ENCODE measurements at places on chromosomes 12 and 14. TPM values are rescaled to one million over a fixed set of nuclear protein-coding genes. Genes with fewer than 3 reads are reported as not detected.

Gene PRKD1
- total RNA-seq = not detected

Gene ALDH1L2
- 1.2 TPM for total RNA-seq

Gene NPAS3
- not detected for total RNA-seq

Gene ZNF891
- total RNA-seq = 3.9 TPM

Gene SUSD6
- 42.9 TPM for total RNA-seq

Gene NTF3
- total RNA-seq = not detected

Gene DCN
- not detected for total RNA-seq

Gene PLEK2
- total RNA-seq = 0.97 TPM

Gene KLRK1
- total RNA-seq = 355 TPM

- peak; percentile 88 for DNase-seq
- H3K36me3 ChIP-seq = peaks cover 30% of the 10 kb centered on the region
- H3K4me1 ChIP-seq = peaks cover 50% of the 10 kb centered on the region
- H3K27me3 ChIP-seq = peaks cover 3% of the 10 kb centered on the region
- peak overlapping the region; percentile 72 for H3K4me3 ChIP-seq
Observed at GRCh38 chr12:67630373-67631088, 18.0 kb upstream of the DYRK2 start.

DNA sequence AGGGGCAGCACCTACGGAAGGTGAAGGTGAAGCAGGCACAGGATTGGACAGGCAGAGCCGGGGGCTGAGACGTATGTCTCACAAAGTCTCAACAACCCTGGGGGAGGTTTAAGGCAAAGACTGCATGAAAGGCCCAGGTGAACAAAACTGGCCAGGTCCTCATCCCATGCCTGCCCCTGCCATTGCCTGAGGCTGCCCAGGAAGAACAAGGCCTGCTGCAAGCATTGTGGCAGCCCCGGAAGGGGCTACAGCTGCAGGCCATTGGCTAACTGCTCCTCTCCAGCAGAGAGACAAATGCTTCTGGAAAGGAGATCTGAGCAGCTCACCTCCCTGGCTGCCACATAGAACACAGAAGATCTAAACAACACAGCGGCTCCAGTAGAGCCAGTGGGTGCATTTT is 20.4 kb upstream of the TMEM179 start:
- no peaks in the 10 kb centered on the region for H3K4me1 ChIP-seq
- H3K27me3 ChIP-seq = peaks cover 14% of the 10 kb centered on the region
- no peak overlapping the region for H3K27ac ChIP-seq
- H3K4me3 ChIP-seq = no peak overlapping the region
- DNase-seq = no peak

DNA sequence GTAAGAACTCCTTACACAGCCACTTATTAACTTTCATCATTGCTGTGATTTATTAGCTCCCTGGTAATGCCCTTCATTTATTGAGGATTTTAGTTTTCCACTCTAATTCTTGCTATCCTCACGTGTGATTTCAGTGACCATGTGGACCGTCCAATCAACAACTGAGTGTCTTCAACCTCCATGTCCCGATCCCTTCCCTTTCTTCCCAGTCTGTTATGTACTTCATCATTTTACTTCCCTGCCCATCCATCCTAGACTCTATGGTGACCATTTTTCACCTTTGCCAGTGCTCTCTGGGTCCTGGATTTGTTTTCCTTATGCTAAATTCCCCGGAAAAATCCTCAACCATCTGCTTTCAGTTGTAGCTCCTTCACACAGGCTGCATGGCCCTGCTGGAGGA is 111.0 kb downstream of the MSRB3 start:
- no peaks in the 10 kb centered on the region for H3K36me3 ChIP-seq
- DNase-seq = no peak
- H3K27ac ChIP-seq = no peak overlapping the region
- no peaks in the 10 kb centered on the region for H3K4me1 ChIP-seq
- peaks cover 2% of the 10 kb centered on the region for H3K27me3 ChIP-seq

DNA sequence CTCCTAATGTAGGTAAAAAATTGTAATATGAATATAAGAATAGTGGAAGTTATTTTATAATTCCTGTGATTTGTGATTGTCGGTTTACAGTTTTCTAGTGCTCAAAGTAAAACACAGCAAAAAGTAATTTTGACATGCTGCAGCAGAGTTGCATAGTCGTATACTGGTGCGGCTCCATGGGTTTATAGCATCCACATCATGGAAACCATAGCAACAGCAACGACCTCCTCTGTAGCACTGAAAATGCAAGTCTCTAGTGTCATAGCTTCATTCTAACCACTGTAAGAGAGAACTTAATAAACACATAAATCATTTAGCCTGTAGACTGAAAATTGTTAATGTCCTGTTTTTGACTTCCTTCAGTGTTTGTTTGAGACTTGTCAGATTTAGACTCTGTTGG is 574.3 kb downstream of the KCNH5 start:
- no peaks in the 10 kb centered on the region for H3K36me3 ChIP-seq
- DNase-seq = no peak
- H3K4me3 ChIP-seq = no peak overlapping the region
- no peak overlapping the region for H3K27ac ChIP-seq
- H3K4me1 ChIP-seq = no peaks in the 10 kb centered on the region
- H3K27me3 ChIP-seq = no peaks in the 10 kb centered on the region

GRCh38 chr14:83733670-83734069 is 1796.3 kb upstream of the FLRT2 start:
- H3K36me3 ChIP-seq = no peaks in the 10 kb centered on the region
- DNase-seq = no peak
- no peaks in the 10 kb centered on the region for H3K4me1 ChIP-seq
- no peak overlapping the region for H3K27ac ChIP-seq
- no peaks in the 10 kb centered on the region for H3K27me3 ChIP-seq

DNA sequence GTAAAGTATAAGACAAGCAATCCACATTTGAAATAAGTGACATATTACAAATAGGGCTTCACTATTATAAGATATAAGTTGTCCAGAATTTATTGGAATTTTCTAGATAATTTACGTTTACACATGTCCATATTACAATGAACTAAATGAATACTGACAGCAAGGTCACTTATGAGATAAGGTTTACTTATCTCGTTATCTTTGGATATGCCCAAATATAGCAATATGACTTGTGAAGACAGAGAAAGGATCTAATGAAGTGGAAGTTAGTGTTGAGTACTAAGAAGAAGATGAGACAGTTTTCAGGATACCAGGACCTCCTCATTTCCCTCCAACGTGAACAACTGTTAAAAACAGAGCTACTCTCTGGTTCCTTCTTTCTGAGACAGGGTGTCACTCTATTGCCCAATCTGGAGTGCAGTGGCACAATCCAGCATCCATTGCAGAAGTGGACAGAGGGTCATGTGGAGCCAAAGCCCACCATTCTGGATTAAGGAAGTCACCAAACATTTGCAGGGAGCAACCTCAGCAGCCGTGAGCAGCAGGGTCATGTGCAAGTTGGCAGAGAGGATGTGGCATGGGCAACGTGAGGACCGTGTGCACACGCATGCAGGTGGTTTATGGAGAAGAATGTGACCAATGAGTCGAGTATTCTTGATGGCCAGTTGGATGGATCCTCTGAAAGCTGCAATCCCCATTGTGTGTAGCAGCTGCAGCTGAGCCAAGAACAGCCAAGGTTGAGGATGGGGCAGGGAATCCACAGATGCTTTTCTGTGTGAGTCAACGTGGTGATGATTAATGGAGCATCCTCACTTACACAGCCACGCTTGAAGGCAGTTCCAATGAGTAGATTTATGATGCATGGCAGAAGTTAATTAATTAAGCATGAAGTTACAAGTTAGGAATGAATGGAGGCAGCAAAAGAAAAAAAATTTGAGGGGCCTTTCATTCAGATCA is 111.0 kb downstream of the BICD1 start:
- H3K27me3 ChIP-seq = no peaks in the 10 kb centered on the region
- H3K4me3 ChIP-seq = no peak overlapping the region
- H3K4me1 ChIP-seq = no peaks in the 10 kb centered on the region

- H3K4me1 ChIP-seq = peaks cover 3% of the 10 kb centered on the region
- no peaks in the 10 kb centered on the region for H3K36me3 ChIP-seq
- no peak for DNase-seq
- H3K27ac ChIP-seq = no peak overlapping the region
Observed at GRCh38 chr12:15502211-15502610, 179.9 kb downstream of the PTPRO start.

- H3K4me1 ChIP-seq = no peaks in the 10 kb centered on the region
- H3K36me3 ChIP-seq = no peaks in the 10 kb centered on the region
- H3K27ac ChIP-seq = no peak overlapping the region
- no peak for DNase-seq
- peaks cover 56% of the 10 kb centered on the region for H3K27me3 ChIP-seq
- no peak overlapping the region for H3K4me3 ChIP-seq
Observed at GRCh38 chr14:69042299-69042698, 63.2 kb upstream of the ACTN1 start.

GRCh38 chr14:73264885-73265720 is 27.8 kb downstream of the PAPLN start:
- H3K4me1 ChIP-seq = peaks cover 2% of the 10 kb centered on the region
- no peak for DNase-seq
- no peak overlapping the region for H3K4me3 ChIP-seq

DNA sequence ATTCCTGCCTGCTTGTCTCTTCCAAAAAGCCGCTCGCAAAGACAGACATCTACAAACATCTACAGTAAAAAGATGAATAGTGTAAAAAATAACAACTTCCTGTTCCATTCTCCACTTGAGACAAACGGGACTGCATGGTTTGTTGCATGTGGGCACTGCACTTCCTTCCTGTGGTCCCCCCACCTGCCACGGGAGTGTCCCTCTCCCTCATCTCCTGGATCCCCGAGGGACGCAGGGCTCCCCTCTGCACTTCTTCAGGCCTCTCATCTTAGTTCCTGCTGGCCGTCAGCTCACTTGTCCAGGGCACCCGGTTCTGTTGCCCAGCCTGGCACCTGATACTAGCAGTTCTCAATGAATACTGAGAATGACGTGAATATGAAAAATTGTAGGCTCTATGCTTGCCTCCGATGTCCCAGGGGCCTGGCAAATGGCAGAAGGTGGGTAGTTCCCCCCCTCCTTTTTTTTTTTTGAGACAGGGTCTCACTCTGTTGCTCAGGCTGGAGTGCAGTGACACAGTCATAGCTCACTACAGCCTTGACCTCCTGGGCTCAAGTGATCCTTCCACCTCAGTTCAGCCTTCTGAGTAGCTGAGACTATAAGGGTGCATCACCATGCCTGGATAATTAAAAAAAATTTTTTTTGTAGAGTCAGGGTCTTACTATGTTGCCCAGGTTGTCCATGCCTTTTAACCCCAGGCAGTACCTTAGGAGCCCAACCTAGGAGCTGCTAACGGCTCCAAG is 3.5 kb upstream of the KLC1 start:
- peak overlapping the region; percentile 75 for H3K4me3 ChIP-seq
- H3K36me3 ChIP-seq = no peaks in the 10 kb centered on the region
- H3K4me1 ChIP-seq = peaks cover 16% of the 10 kb centered on the region

GRCh38 chr12:32482226-32482625 is 82.9 kb downstream of the FGD4 start:
- H3K4me1 ChIP-seq = peaks cover 4% of the 10 kb centered on the region
- H3K27me3 ChIP-seq = peaks cover 9% of the 10 kb centered on the region
- H3K36me3 ChIP-seq = no peaks in the 10 kb centered on the region
- H3K27ac ChIP-seq = no peak overlapping the region
- DNase-seq = no peak

GRCh38 chr14:104795781-104796686 is 486 bp upstream of the AKT1 start:
- H3K27ac ChIP-seq = peak overlapping the region; percentile 71
- peak; percentile 80 for DNase-seq

GRCh38 chr14:94278731-94279130 is 14.3 kb downstream of the SERPINA10 start:
- H3K36me3 ChIP-seq = no peaks in the 10 kb centered on the region
- DNase-seq = no peak
- no peak overlapping the region for H3K27ac ChIP-seq
- H3K27me3 ChIP-seq = peaks cover 11% of the 10 kb centered on the region
- no peaks in the 10 kb centered on the region for H3K4me1 ChIP-seq

DNA sequence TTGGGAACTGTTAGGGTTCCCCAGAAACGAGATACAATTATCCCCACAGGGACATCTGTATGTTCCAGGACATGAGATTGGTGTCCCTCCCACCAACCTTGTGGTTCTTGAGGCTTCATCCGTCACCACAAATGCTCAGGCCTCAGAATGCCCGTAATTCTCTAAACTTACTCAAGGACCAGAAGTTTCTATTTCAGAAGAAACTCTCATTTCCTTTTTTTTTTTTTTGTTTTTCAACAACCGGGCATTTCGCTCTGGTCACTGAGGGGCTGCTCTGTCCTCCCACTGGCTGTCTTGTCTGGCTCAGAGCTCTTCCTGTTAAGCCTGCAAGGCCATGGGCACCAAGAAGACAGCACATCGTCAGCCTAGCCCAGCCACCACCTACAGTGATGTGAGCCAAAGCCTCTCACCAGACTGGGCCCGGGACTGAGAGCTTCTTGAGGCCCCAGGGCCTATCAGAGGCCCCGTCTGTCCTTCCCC is 36.2 kb downstream of the VDR start:
- H3K4me3 ChIP-seq = no peak overlapping the region
- DNase-seq = no peak
- H3K27me3 ChIP-seq = no peaks in the 10 kb centered on the region
- peaks cover 12% of the 10 kb centered on the region for H3K36me3 ChIP-seq

DNA sequence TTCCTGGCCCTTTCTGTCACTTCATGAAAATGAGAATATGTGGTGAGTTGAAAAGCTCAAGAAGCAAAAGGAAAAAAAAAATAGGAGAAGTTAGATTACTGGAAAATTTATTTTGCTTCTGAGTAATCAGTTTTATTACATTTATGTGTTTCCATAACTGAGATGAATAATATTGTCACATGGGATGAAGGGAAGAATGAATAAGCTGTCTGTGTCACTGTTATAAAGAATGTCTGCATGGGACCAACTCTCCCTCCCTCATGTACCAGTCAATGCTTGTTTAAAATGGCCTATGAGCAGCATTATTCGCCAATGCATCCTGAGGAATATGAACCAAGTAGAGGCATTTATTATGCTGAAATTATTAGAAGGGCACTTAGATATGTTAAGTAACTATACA is 246.3 kb downstream of the PRKD1 start:
- DNase-seq = no peak
- no peaks in the 10 kb centered on the region for H3K27me3 ChIP-seq
- H3K4me3 ChIP-seq = no peak overlapping the region
- no peaks in the 10 kb centered on the region for H3K4me1 ChIP-seq
- H3K36me3 ChIP-seq = no peaks in the 10 kb centered on the region

DNA sequence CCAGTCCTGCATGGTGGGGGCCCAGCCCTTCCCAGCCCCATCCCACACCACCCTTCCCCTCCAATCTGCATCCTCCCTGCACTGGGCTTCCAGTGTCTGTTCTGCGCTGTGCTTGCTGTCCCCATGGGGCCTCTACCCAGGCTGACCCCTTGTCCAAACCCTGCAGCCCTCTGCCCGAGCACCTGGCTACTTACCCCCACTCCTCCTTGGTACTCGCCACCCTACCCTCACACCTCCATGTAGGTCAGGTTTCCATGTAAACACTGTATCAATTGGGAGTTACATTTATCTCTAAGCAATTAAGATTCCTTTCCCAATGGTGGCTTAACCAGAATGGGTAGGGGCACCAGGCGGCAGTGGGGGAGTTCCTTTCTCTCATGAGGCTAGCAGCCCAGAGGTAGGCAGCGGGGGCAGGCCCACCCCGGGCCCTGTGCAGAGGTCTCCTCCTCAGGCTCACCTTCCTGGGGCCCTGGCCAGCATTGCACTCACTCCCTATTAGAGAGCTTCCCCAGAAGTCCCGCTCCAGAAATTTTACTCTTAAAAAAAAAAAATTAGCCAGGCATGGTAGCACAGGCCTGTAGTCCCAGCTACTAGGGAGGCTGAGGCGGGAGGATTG is 76.6 kb upstream of the CCND2 start:
- no peaks in the 10 kb centered on the region for H3K27me3 ChIP-seq
- no peak overlapping the region for H3K4me3 ChIP-seq
- H3K27ac ChIP-seq = no peak overlapping the region
- no peaks in the 10 kb centered on the region for H3K36me3 ChIP-seq
- H3K4me1 ChIP-seq = peaks cover 3% of the 10 kb centered on the region

- no peak overlapping the region for H3K4me3 ChIP-seq
- no peaks in the 10 kb centered on the region for H3K27me3 ChIP-seq
- no peak overlapping the region for H3K27ac ChIP-seq
Observed at GRCh38 chr14:102375119-102375518, 12.4 kb downstream of the TECPR2 start.

All from activated naive CD8-positive, alpha-beta T cell treated with anti-CD3 and anti-CD28 coated beads, Interleukin-2, amount 10 ng/mL, durations not matched to agents 7 days and 5 days (primary cell).